Renal cortex interstitium (tissue), 15 donors: ENCODE measurements at places on chromosomes 16 and 17. TPM values are rescaled to one million over a fixed set of nuclear protein-coding genes. Genes with fewer than 3 reads are reported as not detected.

- DNase-seq = no peak
These were observed 8.6 kb downstream of the NLRC5 start for GRCh38 chr16:56997931-56998330.

The PRSS33 gene
- not detected for polyA plus RNA-seq

DNA sequence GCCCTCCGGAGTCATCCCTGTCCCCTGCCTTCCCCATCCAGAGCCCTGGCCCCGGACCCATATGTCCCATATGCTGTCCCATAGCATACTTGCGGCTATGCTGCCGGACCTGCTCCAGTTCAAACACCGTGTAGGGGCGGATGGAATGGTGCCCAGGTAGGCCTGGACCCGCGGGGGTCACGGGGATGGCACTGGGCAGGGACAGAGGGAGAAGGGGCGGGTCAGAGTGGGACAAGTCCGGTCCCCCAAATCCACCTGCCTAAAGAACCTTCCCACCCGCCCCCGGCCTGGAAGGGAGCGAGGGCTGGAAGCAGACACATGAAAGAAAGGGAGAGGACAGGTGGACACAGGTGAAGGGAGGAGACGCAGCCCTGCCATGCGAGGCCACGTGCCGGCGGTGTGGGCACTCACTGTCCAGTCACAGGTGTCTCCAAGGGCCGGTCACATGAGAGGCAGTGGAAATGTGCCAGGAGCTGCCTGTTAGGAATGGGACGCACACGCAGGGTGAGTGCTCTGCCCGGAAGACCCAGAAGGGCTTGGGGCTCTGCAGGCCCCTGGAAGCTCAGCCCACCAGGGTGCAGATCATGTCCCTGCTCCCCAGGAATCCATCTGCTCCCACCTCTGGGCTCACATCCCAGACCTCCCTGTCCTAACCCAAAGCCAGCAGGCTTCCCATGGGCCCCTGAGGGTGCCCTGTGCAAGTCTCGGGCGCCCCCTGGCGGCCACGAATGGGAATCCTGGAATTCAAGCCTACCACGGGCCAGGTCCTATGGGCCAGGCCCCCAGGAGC is 14.0 kb downstream of the UBALD2 start:
- DNase-seq = no peak

GRCh38 chr17:34126496-34126895 is 128.6 kb upstream of the CCL2 start:
- DNase-seq = no peak
